ENCODE measurements at places on chromosomes 12 and 14.

- no peak for DNase-seq
Measured at GRCh38 chr12:26118308-26118707, 6.5 kb downstream of the BHLHE41 start.

GRCh38 chr14:100193417-100194357, 34.2 kb upstream of the DEGS2 start:
- DNase-seq, result no peak

- no peak for DNase-seq
Measured at GRCh38 chr12:122403115-122403770, 19.2 kb downstream of the CLIP1 start.

GRCh38 chr12:109767456-109767855, 53.8 kb downstream of the FAM222A start:
- no peak for DNase-seq

GRCh38 chr12:65330331-65330730, 51.8 kb downstream of the MSRB3 start:
- no peak for DNase-seq

DNA sequence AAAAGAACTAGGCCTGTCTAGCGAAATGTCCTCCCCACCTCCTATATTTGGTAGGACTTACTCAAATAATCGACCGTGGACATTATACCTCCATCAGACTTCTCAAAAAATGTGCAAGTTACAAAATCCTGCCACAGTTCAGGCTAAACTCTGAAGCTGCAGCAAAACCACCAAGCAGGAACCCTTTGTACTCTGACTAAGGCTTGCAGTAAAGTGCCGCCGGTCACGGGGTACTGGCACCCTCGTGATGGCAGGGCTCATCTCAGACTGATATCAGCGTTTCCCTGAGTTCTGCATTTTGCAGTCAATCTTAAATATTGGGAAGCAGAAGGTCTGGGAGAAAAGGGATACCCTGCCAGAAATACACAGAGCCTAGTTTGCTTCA, 17.1 kb downstream of the SLC11A2 start:
- DNase-seq, result no peak

- no peak for DNase-seq
Measured at GRCh38 chr14:70838076-70838475, 28.8 kb upstream of the MAP3K9 start.
